ENCODE measurements at places on chromosomes 4 and X. TPM values are rescaled to one million over a fixed set of nuclear protein-coding genes. Genes with fewer than 3 reads are reported as not detected.

GRCh38 chr4:2220016-2220630 lies 21.8 kb downstream of the HAUS3 start:
- ATAC-seq, result peak; percentile 89

DNA sequence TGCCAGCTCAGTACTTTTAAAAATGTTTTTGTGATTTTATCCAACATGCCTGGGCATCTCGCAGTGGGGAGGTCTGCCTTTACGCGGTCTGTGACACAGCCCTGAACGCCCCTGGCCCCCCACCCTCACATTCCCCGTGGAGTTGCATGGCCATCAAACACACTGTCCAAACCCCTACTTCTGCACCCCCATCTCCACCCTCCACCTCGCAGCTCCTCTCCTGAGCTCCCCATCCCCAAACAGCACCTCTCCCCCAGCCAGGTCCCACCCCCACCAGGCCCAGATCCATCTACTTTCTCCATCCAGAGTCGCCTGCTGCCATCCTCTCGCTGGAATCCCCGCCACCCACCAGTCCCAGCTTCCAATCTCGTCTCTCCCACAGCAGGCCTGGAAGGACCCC lies 9.5 kb downstream of the ZFYVE28 start:
- no peak for ATAC-seq

DNA sequence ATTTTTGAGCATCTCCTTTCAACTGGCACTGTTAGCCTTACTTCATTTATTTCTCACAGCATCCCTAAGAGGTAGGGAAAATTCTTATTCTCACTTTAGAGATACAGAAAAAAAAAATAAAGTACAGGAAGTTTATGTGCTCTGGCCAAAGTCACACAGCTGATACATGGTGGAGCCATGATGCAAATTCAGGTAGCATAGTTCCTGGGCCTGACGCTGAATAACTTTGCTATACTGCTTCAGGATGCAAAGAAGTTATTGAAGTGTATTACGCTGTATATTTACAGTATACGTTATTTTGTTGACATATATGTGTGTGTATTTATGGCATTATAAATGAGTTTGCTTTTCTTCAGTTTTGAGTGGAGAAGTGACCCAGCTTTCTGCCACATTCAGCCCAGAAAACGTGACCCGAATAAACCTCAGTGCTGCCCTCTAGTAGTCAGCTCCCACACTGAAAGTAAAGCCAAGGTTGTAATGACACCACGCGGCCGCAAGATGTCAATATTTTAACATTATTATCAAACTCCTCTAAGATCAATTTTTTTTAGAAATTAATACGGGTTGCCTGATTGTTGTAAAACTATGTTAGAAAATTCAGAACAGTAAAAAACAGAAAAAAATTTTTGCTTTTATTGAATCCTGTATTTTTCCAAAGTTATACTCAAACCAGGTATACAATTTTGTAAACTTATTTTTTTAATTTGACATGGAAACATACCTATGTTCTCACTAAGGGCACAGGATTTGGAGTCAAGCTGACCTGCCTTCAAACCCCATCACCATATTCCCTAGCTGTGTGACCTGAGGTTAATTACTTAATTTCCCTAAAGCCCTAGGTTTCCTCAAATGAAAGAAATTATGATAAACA lies 3.8 kb upstream of the GUCY2F start:
- peak; percentile 24 for ATAC-seq

GRCh38 chr4:103786014-103786413 lies 66.2 kb upstream of the TACR3 start:
- no peak for ATAC-seq

GRCh38 chrX:112654871-112655270 lies 24.9 kb downstream of the LHFPL1 start:
- no peak for ATAC-seq

DNA sequence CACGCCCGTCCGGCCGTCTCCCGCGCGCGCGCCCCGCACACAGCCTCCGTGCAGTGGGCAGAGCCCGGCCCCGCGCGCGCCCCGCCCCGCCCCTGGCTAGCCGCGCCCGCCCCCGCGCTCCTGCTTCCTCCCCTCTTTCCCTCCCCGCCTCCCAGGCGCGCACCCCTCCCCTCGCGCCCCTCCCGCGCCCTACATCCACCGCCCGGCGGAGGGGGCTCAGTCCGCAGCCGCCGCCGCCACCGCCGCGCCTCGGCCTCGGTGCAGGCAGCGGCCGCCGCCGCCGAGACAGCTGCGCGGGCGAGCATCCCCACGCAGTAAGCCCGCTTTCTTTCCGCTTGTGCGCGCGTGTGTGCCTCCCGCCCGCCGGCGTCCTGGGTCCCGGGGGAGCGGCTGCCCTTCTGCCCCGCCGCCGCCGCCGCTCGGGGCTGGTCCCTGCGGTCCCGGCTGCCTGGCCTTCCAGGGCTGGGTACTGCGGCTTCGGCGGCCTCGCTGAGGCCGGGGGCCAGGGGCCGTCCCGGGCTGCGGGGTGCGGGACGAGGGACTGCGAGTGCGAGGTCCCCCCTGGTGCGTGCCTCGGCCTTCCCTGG lies at the start of gene FHL1:
FHL1 (plus strand) TSS at position 219 of the 587 bp plus-strand sequence.
- ATAC-seq, result peak; percentile 72

DNA sequence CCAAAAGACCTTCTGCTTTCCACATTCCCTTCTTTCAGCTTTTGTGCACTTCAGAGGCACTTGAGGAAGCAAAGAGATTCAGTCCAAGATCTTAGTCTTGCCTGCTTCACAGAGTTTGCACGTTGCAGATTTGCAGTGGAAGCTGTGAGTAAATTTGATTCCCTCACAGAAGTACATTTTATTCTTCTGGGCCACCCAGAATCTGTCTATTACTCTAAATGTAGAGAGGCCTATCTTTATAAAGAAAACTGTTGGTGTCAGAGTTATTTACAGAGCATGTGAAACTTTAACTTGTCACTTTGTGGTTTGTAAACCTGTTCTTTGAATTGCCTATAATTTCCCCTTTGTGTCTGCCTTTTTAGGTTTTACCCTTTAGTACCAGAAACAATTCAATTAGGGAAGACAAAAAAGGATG lies 15.5 kb downstream of the SPRY1 start:
- ATAC-seq, result peak; percentile 57

DNA sequence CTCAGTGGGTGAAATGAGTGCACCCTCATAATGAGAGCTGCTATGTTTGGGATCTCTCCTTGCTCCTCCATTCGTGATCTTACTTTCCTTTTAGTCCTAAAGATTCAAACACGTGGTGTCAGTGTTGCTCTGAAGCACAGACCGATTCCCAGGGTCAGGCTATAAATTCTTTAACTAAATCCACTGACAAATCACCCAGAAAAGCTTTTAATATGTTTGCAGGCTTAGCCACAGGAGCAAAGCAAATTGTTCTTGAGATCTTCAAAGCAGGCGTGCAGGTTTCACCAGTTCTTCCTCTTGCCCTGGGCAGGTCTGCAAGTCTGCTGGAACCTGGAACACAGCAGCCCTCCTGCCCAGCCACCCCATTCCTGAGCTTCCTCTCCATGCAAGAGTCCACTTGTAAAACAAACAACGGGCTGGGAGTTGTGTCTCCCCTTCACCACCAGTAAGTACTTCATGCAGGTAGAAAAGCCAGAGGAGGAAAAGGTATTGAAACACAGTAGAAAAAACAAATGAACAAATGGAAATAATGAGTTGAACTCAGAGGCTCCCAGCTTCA lies 70.1 kb upstream of the ENPP6 start:
- no peak for ATAC-seq

DNA sequence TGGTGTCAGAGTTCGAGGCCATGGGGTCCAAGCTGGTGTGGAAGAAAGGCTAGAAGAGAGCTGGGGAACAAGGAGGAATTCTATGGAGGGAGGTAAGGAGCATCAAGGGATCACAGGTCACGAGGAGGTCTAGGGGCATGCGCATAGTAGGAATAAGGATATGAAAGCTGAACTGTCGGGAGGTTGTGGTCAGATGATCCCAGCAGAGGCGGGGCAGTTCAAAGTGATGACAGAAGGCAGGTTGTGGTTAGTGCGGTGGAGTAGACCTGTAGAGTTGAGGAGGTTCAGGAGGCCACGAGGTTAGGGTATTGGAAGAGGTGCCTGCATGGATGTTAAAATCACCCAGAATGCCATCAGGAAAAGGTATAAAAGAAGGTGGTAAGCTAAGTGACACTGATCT lies 156.3 kb downstream of the TMEM164 start:
- ATAC-seq, result no peak

- ATAC-seq, result no peak
These were observed 543.1 kb downstream of the GBA3 start for GRCh38 chr4:23235628-23236390.

DNA sequence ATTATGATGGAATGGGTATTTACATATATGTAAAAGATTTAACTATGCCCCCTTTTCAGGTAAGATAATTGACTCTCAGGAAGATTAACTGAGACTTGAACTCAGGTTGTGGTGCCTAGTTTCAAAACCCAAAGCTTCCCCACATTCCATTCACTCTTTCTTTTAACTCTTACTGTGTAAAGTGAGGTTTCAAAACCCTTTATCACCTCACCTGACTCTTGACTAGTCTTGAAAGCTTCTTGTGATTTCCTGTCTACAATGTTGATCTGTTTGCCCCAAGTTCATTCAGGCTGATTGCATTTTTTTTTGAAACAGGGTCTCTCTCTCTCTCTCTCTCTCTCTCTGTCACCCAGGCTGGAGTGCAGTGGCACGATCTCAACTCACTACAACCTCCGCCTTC lies 40.5 kb upstream of the RAPGEF2 start:
- ATAC-seq, result no peak

DNA sequence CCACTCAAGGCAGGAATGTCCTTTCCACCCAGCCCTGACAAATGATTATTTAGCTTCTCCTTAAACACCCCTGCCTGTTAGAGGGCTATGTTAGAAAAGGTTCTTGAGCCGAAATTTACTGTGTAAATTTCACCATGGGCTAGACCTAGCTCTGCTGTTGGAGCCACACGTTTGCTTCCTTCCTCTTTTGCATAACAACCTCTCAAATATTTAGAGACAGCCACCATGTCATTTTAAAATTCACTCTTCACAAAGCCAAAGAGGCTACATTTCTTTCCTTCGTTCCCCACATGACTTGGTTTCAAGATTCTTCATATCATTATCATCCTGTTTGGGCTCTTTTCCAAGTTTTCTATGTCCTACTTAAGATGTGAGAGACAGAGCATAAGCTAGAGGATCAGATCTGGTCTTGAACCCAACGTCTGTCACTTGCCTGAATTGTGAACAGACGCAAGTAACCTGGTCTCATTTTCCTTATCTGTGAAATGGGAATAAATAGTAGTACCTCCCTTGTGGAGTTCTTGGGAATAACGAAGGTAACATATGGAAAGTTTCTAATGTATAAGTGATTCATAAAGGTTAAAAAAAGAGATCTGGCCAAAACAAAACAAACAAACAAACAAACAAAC lies 6.7 kb downstream of the DOCK11 start:
- peak; percentile 13 for ATAC-seq

DNA sequence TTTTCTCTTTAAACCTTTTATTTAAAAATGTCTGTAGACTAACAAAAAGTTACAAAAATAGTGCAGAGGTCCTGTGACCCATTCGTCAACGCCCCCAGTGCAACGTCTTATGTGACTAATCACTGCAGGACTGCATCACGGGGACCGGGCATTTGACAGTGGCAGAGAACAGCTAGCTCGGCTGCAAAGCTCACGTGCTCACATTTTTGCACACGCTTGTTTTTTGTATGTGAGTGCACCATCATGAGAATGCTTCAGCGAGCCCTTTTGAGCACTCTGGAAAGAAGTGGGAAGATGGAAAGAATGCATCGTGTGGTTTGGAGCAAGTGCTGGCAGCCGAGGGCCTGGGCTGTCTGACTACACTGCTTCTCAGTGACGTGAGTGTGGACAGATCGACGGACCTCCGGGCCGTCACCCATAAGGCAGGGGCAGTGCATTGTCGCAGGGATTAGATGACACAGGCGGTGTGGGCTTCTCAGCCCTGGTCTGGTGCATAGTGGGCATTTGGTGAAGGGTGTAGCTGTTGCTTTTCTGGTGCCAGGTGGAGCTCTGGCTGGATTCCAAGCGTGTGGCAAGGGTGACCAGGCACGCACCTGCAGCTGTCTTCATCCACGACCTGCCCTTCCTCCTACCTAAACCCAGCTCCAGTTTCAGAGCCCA lies 17.7 kb downstream of the SPON2 start:
- ATAC-seq, result no peak

- no peak for ATAC-seq
These were observed 84.6 kb downstream of the PPP3CA start for GRCh38 chr4:101262683-101263082.

- ATAC-seq, result no peak
These were observed 53.3 kb downstream of the TEX13A start for GRCh38 chrX:105167233-105167632.

- ATAC-seq, result no peak
These were observed 393.3 kb upstream of the CTSO start for GRCh38 chr4:156346959-156347385.

DNA sequence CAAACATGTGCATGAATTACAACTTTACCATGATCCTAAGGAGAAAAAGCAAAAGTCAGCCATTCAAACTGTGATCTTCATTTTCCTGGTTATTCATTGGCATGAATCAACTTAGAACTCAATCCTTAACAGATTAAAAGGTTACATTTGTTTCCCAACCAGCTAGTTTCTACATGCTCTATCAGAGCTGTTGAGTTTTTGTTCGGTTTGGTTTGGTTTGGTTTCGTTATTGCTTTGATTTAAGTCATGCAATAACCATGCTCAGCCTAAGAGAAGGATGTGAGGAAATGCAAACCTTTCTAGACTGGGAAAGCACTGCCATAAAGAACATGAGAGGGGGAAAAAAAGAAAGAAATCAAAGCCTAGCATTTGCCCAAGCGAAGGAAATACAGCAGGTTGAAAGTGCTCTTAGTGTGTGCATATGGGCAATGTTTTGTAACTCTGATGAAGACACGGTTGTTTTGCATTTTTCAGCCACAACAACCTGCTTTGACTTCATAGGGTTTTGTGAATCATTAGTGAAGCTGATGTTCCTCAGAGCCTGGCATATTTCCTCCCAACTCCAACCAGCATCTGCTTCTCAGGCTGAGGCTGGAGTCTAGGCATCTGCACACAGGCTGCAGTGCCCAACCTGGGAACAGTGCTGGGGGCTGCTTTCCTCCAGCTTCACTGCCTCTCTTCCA lies 234.3 kb downstream of the ZNF674 start:
- ATAC-seq, result peak; percentile 90

GRCh38 chrX:133921764-133922389 lies 63.5 kb downstream of the GPC3 start:
- ATAC-seq, result no peak

DNA sequence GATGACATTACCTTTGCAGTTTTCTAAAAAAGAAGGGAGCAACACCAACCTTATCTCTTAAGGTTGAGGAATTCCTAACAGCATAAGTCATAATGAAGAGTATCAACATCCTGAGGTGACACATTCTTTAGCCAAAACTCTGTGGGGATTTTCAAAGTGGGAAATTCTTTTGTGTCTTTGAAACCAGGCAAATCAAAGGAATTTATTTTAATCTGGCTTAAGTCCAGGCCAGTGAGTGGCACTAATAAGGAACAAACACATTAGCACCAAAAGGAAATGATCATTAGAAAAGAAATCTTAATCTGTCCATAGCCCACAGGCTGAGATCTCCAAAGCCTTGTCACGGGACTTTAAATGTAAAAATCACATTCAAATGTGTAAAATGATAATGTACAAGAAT lies 110.1 kb downstream of the LARP7 start:
- no peak for ATAC-seq

TEC gene
- total RNA-seq, result 4.6 TPM

FRG1 gene
- 36.2 TPM for total RNA-seq

PHEX gene
- 0.19 TPM for total RNA-seq

LRCH2 gene
- total RNA-seq, result not detected

GUCY1B1 gene
- 0.11 TPM for total RNA-seq

MAGEB18 gene
- total RNA-seq, result not detected

ZNF518B gene
- 20.1 TPM for total RNA-seq

All from activated T-helper 17 cell treated with anti-CD3 and anti-CD28 coated beads, Interleukin-2, amount 50 U/mL, for 72 hours (primary cell).